NCI-H1694 treated with DMSO at 0.1 percent for 48 hours (cell line): ENCODE measurements at places on chromosomes 6 and 20.

GRCh38 chr6:136526196-136526930 is 23.9 kb downstream of the MAP7 start:
- peak; percentile 62 for DNase-seq

DNA sequence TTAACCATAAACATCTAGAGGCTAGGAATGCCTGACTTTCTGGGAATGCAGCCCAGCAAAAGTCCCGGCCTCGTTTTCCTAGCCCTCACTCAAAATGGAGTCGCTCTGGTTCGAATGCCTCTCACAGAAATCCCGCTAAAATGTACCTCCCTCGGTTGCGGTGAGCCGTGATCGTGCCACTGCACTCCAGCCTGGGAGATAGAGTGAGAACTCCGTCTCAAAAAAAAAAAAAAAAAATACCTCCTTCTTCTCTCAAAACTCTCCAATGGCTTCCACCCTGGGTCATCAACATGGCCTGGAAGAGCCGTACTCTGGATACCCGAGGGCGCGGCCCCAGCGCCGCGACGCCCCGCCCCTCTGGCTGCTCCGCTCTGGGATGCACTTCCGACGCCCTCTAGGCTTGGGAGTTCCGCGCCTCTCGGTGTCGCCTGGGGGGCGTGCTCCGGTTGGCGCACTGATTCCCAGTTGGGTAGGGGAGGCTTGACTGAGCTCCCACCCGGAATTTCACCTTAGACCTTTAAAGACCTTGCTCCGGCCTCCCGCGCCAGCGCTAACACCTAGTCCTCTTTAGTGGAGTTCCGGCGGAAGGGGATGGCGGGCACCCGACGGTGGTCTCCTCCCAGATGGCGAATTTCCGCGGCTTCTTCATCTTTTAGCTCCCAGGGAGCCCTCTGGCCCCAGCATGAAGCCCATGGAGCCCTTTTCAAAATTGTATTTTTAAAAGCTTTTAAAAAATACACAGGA is 12.3 kb downstream of the HMGN4 start:
- DNase-seq: no peak

GRCh38 chr6:107972413-107973096 is 14.5 kb upstream of the SEC63 start:
- no peak for DNase-seq

- DNase-seq: no peak
Measured at GRCh38 chr20:35166242-35166830, 5.5 kb upstream of the PROCR start.

- no peak for DNase-seq
Measured at GRCh38 chr6:160750276-160750689, 48.2 kb downstream of the PLG start.

DNA sequence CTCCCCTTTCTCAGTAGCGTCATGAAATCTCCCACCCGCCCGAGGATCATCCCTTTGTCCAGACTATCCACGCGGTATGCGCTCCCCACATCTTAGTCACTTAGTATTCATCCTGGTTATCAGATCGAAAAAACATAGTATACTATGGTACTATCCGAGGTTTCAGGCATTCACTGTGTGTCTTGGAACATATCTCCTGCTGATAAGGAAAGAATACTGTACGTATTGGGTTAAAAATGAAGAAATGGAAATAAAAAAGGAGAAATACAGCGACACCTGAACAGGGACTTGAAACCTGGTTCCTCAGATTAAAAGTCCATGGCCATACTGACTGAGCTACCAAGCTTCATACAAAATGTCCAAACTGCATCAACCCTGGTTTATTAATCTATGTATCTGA is 14.0 kb downstream of the HMGN4 start:
- DNase-seq: no peak

- no peak for DNase-seq
Measured at GRCh38 chr6:138346302-138347195, 31.2 kb upstream of the SMIM28 start.

GRCh38 chr6:44012078-44012493 is 115.2 kb downstream of the MRPL14 start:
- DNase-seq: no peak

DNA sequence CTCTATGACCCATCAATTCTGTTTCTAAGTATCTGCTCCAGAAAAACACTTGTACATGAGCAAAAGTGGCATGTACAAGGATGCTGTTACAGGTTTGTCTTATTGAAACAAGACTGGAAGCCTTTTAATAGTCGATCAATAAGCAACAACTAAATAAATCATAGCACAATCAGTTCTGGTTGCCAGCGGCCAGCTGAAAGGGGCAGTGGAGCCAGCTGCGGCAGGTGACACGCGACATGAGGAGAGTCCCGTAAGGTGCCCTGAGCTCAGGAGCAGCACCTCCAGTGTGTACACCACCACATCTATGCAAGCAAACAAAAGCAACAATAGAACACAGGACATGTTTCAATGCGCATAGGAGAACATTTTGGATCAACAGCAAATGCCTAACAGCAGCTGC is 20.7 kb upstream of the NNAT start:
- DNase-seq: no peak

- DNase-seq: no peak
Measured at GRCh38 chr6:329888-330691, 37.8 kb downstream of the DUSP22 start.

GRCh38 chr6:14728396-14729024 is 517.4 kb upstream of the JARID2 start:
- DNase-seq: no peak

DNA sequence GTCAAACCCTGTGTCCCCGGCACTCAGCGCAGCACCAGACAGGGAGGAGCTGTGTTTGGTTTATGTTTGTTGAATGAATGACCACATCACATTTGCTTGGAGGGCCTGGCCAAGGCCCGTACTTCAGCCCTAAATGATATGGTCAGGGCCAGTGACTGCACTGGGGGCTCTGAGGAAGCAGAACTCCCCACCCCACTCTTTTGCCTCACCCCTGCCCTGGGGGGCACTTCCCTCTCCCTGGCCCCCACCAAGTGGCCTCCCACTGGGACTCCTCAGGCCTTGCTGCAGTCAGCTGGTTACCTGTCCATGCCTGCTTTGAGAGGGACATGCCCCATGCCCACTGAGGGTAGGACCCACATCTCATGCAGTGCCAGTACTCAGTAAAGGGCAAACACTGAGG is 2.9 kb downstream of the ADISSP start:
- DNase-seq: no peak

GRCh38 chr6:113326781-113327180 is 530.4 kb upstream of the MARCKS start:
- DNase-seq: no peak

GRCh38 chr6:23690453-23691049 is 435.5 kb upstream of the NRSN1 start:
- DNase-seq: no peak

- no peak for DNase-seq
Measured at GRCh38 chr6:35259948-35260590, 534 bp downstream of the ZNF76 start.

DNA sequence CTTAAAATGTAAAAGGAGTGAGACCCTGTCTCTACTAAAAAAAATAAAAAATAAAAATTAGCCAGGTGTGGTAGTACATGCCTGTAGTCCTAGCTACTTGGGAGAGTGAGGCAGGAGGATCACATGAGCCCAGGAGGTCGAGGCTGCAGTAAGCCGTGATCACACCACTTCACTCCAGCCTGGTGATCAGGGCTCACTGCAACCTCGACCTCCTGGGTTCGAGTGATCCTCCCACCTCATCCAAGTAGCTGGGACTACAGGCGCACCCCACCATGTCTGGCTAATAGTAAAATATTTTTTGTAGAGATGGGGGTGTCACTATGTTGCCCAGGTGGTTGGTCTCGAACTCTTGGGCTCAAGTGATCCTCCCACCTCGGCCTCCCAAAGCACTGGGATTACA is 8.1 kb upstream of the FOXS1 start:
- no peak for DNase-seq

GRCh38 chr20:50071039-50071888 is 41.7 kb downstream of the UBE2V1 start:
- peak; percentile 77 for DNase-seq

- no peak for DNase-seq
Measured at GRCh38 chr6:89501222-89501621, 68.3 kb downstream of the ANKRD6 start.
